ENCODE measurements at places on chromosomes 3 and 15.

DNA sequence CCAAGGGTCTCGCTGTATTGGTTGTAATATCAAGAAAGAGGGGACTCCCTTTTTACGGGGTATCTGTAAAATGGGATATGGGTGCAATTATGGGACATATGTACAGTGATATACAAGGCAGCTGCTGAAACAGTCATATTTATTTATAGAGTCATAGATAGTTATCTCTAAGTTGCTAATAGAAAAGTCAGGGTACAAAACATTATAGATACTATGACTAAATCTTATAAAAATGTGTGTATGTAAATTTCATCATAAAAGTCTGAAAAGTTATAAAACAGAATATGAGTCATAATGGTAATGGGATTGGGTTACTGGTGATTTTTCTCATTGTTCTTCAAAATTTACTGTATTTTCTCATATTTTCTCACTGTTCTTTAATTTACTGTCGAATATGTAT lies 344.9 kb upstream of the SLCO3A1 start:
- DNase-seq = no peak

- no peak for DNase-seq
Observed at GRCh38 chr15:77030928-77031375, 36.0 kb downstream of the PSTPIP1 start.

DNA sequence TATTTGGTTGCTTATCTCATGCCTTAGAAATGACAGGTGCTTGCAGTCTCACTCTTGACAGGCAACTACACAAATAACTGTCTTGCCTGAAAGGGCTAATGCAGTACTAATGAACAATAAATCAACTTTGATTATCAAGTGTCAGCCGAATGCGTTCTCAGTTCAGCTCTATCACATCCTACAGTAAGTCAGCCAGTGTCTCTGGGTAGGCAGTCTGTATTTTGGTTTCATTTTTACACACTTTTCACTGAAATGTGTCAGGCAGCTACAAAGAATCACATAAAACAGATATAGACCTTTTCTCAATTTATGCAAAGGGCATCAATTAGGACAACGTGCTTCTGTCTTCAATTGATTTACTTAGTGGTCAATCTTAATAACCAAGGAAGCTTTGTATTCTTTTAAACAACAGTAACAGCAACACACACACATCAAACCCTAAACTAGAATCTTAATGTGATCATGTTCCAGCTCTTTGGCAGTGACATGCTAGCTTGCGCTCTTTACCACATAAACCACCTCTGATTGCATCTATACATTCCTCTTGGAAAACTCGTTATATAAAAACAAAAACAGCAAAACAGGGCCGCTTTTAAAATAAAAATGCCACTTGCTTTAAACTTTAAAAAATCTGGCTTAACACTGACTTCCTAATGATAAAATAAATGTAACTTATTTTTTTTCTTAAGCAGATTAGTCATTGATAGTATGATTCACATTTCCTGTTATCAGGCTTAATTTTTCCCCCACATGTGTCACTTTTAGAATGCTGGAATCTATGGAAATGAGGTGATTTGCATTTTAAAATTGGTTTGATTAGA lies 520.4 kb downstream of the FOXP1 start:
- DNase-seq = no peak

GRCh38 chr15:39685999-39686613 lies 96.5 kb downstream of the FSIP1 start:
- DNase-seq = peak; percentile 61

DNA sequence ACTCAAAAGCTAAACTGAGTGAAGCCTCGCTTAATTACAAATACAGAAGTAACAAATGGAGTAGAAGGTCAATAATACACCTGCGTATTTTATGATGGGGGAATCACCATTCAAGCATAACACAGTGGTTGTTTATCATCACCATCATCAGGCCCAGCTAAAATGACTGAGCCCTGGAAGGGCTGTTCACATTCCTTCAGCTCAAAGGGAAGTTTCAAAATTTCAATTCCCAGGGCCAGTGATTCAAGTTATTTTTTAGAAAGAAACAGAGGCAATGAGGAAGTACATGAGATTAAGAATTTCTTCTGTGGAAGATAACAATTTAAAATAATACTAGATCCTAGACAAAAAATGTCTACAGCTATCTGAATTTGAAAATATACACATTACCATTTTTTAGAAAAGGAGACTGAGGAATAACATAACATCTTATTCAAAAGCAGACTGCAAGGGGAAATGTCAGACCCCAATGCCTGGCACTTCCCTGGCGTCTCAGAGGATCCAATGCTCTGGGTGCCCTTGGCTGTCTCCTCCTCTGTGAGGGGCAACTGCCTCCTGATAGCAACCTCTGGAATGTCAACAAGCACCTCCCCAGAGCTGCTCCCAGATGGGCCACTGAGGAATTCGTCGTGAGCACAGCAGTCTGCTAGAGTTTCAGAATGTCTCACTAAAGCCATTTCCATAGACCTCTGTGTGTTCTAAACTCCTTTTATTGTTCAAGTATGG lies 22.8 kb downstream of the EHD4 start:
- DNase-seq = no peak

Measured in fibroblast of the conjunctiva (primary cell).